ENCODE measurements at places on chromosomes 5 and 9. TPM values are rescaled to one million over a fixed set of nuclear protein-coding genes. Genes with fewer than 3 reads are reported as not detected.

The ADAMTSL1 gene
- total RNA-seq: not detected

The SPATA31D4 gene
- not detected for total RNA-seq

The GARIN3 gene
- 0.25 TPM for total RNA-seq

The DND1 gene
- 3.2 TPM for total RNA-seq

The ANGPTL2 gene
- total RNA-seq: not detected

The BAAT gene
- total RNA-seq: not detected

The ZNF462 gene
- 0.27 TPM for total RNA-seq
